ENCODE measurements at places on chromosomes 13 and 19.

DNA sequence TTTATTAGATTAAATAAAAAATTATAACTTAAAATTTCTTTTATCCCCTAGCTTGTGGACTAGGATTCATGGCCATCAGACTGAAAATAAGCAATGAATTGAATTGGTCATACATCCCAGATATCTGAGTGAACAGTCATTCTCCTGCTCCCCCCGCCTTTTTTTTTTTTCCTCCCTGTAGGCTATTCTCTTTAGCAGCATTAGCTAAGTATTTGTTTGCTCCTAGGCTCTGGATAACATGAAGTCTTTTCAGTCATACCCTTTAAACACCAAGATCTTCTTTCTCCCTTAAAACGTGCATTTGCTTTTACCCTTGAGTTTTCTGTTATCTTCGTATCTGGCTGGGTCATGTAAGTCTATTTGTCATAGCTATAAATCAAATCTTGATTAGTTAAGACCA is 866.7 kb upstream of the SPRY2 start:
- no peak for DNase-seq

GRCh38 chr13:48633700-48634099 is 20.0 kb upstream of the CYSLTR2 start:
- no peak for DNase-seq

DNA sequence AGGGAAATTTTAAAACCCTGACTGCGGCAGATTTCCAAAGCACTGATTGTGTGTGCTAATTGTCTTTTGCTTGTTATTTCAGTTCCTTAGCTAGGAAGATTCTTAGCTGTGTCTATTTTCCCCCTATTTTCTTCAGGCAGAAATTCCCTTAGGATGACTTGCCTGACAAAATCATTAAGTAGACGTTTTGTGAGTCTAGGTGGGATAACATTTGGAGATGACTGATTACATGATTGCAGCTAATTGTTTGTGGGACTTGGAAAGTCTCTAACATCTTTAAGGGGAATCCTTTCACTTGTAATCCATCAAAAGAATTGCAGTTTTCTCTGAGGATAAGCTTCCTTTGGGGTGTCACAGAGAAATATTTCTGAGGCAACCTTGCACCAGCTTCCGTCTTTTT is 228.0 kb downstream of the OXGR1 start:
- no peak for DNase-seq

GRCh38 chr19:31286491-31286890 is 62.7 kb downstream of the TSHZ3 start:
- no peak for DNase-seq

DNA sequence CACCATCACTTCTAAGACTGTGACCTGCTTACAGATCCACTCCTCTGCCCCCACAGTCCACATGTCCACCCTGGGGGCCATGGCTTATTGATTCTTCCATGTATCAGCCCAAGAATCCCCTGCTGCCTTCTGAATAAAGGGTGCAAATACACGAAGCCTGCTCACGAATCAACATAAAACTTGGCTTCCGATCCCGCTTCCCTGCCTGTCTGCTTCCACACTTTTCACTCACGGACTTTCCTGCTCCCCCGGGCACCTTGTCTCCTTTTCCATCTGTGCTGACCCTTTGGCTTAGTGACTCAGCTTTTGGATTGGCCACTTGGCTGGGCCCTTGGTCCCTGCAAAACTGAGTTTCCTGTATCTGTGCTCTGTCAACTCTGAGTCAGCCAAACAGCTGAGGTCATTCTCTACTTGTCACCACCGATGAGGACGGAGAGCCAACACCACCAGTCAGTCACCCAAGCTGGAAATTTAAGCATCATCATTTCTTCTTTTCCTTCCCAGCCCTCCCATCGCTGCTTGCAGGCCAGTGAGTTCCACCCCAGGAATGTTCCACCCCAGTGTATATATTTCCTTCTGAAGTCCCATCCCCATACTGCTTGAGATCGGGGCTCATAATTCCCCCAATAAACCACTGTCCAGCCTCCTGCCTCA is 11.4 kb upstream of the USP12 start:
- no peak for DNase-seq

- no peak for DNase-seq
These were observed 41.8 kb downstream of the MBD3L2B start for GRCh38 chr19:6979399-6979798.

DNA sequence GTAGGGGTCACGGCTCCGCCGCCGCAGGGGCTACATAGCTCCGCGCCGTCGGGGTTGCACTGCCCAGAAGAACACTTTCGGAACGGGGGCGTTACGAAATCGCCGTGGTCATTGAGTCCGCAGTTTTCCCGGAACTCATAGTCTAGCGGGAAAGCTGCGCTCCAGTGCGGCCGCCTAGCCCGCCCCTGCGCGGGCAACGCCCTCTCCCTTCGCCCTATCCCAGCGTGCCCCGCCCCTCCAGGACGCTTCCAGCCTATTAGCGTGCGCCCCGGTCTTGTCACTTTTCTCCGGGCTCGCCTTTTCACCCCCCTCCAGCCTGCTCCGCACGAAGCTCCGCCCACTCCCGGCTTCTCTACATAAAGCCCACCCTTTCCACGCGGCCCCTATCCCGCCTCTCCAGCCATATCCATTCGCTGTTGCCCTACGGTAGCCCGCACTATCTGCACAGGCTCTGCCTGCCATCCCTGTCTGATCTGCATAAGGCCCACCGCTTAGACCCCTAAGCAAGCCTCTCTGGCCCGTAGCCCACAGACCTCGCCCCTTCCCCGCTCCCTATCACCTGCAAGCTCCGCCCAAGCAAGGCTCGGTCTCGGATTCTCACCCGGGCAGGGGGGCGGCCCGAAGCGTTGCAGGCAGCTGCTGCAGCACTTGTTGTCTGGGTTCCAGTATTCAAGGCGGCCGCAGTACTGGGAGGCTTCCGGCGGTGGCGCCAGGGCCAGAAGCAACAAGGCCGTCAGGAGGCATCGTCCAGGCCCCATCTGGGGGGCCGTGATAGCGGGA is 1.6 kb downstream of the IGFLR1 start:
- DNase-seq = peak; percentile 93

DNA sequence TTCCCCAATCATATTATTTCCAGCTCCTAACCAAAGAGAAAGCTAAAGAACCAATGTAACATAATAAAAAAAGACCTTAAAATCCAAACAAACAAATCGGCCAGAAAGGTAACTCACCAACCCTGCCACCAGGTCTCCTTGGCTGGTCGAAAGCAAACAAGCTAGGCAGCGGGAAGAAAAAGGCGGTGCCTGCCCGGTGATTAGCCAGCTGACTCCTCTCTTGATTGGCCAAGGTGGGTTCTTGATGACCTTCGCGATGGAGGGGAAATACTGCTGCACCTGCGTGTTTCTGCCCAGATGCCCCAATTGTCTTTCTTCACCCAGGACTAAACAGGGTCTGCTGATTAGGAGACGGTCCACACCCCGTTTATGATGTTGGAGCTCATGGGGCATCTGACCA is at the start of gene NLRP11:
TSS of gene NLRP11 (minus strand) at position 154 of the 400 bp plus-strand sequence. CDS start 13,825 bp downstream, outside the sequence.
- DNase-seq = no peak

GRCh38 chr19:16875584-16876555 is 12.9 kb upstream of the F2RL3 start:
- DNase-seq = no peak

DNA sequence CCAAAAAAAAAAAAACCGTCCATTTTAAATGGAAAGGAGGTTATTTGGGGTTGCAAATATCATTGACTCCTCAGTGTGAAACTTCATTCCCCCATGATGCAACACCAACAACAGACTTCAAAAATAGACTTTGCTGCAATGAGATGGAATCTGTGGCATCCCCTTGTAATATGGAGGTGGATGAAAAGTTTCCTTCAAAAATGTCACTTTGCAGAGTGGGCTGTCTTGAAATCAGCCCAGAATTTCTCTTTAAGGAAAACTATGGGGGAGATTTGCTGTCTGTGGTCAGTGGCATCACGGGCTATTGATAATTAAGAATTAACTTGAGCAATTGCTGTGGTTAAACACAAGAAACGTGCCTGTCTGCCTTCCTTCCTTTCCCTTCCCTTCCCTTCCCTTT is 1.5 kb downstream of the GPR18 start:
- DNase-seq = no peak

- no peak for DNase-seq
These were observed 971 bp downstream of the FOSB start for GRCh38 chr19:45468803-45469131.

DNA sequence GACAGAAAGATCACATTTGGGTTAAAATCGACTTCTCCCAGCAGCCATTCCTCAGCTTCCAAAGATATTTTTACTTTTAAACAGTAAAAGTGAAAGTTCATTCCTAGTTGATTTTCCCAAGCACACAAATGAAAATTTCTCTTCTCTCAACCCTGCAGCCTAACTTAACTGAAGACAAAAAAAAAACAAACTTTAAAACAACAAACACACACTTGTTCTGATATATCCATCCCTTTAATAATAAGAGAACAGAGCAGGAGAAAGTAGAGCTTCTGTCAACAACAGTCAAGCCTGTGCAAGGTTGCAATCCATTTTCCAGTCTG is 72.9 kb downstream of the STK24 start:
- DNase-seq = no peak

- no peak for DNase-seq
These were observed 147.6 kb downstream of the RBM26 start for GRCh38 chr13:79258489-79258888.

GRCh38 chr19:39843919-39844793 is 2.0 kb downstream of the FBL start:
- no peak for DNase-seq

DNA sequence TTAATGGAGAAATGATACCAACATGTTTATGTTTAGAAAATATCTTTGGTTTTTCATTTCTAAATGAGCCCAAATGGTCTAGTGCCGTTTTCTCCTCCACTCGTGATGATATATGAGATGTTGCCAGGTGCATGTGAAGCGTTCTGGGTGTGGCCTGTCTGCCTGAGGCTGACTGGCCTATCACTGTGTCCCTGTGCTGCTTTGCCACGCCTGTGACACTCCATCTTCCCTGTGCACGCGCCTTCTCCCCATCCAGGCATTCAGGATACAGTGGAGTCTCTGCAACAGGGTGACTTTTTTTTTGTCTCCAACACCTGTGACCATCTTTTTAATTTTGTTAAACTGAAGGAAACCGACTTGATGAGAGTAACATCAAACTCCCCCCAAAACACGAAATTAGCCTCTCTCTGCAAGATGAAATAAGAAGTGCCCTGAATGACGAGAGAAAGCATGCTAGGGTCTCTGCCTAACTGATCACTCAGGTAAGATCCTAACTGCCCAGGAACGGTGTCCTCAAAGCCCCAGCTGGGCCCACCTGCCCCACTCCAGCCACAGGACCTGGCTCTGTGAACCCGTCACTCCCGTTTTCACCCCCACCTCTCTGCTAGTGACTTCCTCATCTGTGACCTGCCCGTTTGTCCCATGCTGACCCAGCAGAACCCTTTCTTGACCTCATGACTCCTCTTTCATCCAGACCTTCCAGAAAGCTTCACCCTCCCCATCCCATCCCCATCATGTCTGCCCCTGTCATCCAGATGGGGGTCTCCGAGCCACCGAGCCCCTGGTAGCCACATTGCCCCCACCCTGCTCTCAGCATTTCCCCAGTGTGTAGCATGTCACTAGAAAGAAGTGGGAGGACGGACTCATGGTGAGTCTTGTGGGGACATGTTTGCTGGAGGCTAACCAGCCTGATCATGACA is 33.2 kb upstream of the TFDP1 start:
- DNase-seq = no peak

DNA sequence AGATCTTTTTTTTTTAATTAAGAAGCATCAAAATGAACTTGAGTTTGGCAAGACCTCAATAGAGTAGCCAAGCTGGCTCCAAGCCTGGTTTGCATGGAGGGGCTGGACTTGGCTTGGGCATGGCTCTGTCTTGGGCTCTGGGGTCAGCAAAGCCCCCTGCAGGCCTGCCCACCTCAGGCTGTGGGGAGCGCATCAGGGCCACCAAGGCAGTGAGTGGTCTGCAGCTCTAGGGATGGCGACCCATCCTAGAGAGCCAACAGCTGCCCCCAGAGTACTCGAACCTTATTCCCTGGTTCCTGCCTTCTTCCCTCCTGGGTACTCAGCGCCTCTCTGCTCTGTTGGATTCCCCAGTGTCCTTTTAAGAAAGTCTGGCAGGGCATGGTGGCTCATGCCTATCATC is 5.4 kb upstream of the CHST8 start:
- no peak for DNase-seq

- no peak for DNase-seq
These were observed 82.0 kb downstream of the MYO16 start for GRCh38 chr13:108711386-108711785.

GRCh38 chr19:31280287-31281006 is 68.8 kb downstream of the TSHZ3 start:
- DNase-seq = no peak

GRCh38 chr13:48476215-48476614 is 56.7 kb downstream of the RCBTB2 start:
- DNase-seq = no peak

DNA sequence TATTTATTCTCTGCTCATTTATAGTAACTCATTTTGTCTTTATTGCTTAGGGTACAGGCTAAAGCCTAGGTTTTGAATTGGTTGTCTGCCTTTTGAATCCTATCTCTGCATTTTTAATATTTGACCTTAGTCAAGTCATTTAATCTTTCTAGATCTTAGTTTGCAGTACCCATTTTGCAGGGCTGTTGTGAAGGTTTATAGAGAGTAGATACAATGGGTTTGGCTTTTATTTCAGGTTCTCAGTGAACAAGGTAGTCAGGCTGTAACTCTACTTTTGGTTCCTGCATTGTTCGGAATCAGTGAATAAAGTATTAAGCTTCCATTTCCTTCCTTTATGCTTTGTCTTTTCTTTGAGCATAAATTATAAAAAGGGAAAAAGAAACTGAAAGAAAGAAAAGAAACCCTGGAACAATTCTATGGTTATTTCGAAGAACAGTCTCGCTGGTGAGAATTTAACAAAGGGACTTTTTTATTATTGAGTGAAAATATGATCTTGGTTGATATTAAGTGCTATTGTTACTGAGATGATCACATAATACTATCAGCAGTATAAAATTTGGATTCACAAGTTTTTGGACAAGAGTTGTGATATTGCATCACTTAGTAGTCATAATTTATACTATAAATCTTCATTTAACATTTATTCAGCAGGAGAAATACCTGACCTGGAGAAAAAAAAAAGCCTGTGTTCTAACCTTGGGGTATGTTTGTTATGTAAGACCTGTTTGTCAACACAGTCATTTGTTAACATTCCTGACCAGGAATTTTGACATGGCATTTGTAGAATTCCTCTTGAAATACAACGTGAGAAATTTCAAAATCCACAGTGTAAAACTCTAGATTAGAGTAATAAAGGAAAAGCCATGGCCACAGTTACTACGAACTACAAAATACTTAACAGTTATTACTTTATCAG is 91.3 kb downstream of the ZMYM2 start:
- DNase-seq = no peak

DNA sequence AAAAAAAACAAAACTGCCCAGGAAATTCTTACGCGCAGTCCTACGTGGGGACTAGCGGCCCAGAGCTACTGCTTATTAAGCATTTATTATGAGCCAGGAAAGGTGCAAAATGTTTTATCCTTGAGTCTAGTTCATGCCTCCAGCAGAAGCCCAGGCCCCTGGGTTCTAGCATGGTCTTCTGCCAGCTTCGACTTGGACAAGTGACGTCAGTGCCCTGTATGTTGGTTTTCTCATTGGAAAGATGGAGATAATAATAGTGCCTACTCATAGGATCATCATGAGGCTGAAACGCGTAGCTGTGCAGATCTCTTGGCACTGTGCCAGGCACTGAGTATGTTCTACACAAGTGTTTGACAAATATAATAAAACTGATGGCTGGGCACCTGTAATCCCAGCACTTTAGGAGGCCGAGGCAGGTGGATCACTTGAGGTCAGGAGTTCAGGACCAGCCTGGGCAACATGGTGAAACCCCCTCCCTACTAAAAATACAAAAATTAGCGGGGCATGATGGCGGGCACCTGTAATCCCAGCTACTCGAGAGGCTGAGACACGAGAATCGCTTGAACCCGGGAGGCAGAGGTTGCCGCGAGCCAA is 12.4 kb upstream of the SULT2B1 start:
- no peak for DNase-seq

GRCh38 chr19:16019691-16020448 is 56.4 kb upstream of the TPM4 start:
- DNase-seq = no peak
